ENCODE measurements at places on chromosomes 6 and 20.

GRCh38 chr6:79436241-79436640 is 101.0 kb downstream of the LCA5 start:
- DNase-seq, result no peak

DNA sequence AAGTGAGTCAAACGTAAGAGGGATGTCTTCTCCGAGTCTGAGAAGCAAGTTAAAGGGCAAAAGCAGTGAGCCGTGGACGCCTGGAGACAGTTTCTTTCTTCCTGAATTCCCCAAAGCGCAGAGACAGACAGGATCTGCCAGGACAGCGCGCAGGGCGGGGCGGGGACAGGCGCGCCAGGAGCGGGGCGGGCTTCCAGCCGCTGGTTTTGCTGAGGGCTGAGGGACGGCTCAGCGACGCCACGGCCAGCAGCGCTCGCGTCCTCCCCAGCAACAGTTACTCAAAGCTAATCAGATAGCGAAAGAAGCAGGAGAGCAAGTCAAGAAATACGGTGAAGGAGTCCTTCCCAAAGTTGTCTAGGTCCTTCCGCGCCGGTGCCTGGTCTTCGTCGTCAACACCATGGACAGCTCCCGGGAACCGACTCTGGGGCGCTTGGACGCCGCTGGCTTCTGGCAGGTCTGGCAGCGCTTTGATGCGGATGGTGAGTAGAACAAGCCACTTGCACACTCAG is at the start of gene SCGN:
Gene SCGN (plus strand): TSS at position 209 of the 509 bp plus-strand sequence. CDS start 189 bp downstream, at position 398.
- no peak for DNase-seq

GRCh38 chr20:61192337-61192950 is 59.6 kb upstream of the CDH4 start:
- DNase-seq, result no peak

- no peak for DNase-seq
Measured at GRCh38 chr6:19332806-19333460, 504.2 kb upstream of the ID4 start.

DNA sequence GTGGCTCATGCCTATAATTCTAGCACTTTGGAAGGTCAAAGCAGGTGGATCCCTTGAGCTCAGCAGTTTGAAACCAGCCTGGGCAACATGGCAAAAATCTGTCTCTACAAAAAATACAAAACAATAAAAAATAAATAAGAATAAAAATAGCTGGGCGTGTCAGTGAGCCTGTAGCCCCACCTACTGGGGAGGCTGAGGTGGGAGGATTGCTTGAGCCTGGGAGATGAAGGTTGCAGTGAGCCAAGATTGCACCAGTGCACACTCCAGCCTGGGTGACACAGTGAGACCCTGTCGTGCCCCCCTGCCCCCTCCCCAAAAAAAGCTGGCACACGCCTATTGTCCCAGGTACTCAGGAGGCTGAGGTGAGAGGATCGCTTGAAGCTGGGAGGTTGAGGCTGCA is 35.1 kb upstream of the SRPK1 start:
- DNase-seq, result no peak

GRCh38 chr6:53066077-53066417 is 843 bp downstream of the FBXO9 start:
- DNase-seq, result peak; percentile 59

GRCh38 chr6:31971279-31971992 is 502 bp downstream of the DXO start:
- no peak for DNase-seq

DNA sequence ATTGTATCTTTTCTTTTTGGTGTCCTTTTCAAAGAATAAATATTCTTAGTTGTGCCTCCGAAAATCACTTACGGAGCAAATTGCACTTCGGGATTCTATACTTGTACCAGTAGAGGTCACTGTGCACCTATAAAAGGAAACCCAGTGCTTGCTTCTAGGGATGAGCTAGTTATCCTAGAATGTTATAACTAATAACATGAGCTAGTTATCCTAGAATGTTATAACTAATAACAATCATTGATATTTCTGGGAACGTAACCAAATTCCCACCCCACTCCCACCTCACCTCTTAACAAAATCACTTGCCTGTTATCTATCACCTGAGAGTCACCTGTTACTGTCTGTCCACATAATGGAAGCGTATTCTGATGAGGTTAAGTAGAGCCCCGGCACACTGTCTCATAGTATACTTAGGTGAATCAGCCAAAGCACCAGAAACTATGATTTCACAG is 126.9 kb upstream of the TIAM2 start:
- no peak for DNase-seq

DNA sequence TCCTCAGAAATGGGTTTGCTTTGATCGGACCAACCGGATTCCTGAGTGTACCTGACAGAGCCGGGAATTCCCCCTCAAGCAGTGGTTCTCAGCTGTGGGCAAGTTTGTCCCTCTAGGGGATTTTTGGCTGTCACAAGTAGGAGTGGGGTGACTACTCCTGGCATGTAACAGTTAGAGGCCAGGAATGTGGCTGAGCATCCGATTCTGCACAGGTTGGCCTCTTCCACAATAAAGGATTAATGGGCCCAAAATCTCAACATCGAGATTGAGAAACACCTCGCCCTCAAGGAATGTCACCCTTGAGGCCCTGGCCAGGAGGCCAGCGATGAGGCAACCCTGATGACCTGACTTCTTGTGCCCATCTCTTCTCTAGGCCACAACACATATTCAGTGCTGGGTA is 7.9 kb downstream of the AGPAT4 start:
- no peak for DNase-seq

- DNase-seq, result peak; percentile 3
Measured at GRCh38 chr6:153129873-153130514, 1.1 kb downstream of the RGS17 start.

All from C1 segment of cervical spinal cord (tissue), 14 donors.